Osteocyte (in vitro differentiated cells): ENCODE measurements at places on chromosomes 11 and 22. TPM values are rescaled to one million over a fixed set of nuclear protein-coding genes. Genes with fewer than 3 reads are reported as not detected.

The MS4A7 gene
- not detected in 2 replicates for total RNA-seq

The MFNG gene
- total RNA-seq: 1.5 and 2.3 TPM in 2 replicates

DNA sequence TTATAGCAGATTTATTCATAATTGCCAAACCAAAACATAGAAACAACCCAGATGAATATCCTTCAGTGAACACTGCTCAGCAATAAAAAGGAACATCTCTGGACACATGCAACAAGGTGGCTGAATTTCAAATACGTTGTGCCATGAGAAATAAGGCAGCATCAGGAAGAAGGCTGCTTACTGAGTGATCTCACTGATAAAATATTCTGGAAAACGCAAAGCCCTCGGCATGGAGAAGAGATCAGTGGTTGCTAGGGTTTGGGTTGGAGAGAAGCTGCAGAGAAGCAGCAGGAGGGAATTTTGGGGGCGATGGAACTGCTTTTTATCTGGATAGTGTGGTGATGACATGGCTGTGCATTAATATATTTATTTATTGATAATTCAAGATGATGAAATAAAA, 11.0 kb upstream of the SHANK2 start:
- DNase-seq: no peak

DNA sequence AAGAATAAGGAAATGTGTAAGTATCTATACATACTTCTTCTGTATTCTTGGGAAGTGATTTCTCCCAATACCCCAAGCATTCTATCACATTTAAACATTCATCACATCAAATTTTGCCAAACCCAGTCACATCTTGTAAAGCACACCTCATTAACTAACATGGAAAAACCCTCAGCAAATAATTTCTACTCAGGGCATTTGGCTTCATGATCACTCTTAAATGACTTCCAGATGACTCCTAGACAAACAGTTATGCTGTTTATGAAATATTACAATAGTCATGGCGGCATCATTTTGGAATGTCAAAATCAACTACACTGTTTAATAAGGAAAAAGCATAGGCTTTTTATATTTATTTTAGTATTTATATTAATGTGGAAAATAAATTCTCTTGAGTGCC, 47.3 kb upstream of the CCDC34 start:
- DNase-seq: no peak

DNA sequence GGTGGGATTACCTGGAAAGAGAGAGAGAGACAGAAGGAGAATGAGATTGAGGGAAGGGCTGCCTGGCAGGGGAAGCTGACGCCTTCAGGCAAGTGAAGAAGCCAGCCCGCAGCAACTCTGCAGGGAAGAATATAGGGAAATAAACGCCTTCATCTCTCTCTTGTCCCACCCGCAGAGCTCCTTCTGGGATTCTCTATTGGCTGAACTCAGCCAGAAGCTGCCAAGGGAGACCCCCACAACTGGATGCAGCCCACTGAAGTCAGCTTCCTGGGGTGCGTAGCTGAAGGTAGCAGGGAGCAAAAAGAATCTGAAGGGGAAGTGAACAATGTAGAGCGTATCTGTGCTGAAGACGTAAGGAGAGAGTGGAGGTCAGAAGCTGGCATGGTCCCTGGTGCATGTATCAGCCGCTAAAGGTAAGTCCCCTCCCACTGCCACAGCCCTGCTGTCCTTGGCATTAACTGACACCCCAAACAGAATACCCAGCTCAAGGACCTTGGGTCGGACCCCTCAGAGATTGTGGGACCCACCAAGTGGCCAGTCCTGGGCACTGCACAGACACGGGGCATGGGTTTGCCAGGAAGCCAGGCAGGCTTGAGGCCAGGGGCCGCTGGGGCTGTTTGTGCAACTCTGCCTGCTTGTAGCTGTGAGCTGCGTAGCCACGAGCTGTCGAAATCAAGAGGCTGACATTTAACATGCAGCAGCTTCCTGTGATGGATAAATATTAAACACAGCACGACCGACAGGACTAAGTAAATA, 469.9 kb downstream of the MN1 start:
- DNase-seq: peak; percentile 83

- no peak for DNase-seq
These were observed 4.1 kb downstream of the PANX2 start for GRCh38 chr22:50174382-50175190.

DNA sequence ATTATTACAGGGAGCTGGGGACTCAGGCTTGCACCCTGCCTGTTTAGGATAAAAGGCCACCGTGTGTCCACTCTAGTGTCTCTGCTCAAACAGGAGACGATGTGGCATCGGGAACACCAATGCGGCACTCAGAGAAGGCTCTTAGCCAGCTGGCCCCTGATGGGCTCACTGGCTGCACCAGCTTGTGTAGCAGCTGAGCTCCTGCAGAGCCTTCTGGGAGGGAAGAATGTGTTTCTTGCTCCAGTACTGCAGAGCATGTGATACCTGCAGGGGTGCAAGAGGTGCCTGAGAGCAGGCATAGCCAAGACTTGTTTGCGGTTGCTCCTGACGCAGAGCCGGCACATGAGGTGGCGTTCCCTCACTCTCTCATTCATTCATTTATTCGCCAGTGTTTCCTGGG, 44.4 kb upstream of the KCNQ1OT1 start:
- no peak for DNase-seq

DNA sequence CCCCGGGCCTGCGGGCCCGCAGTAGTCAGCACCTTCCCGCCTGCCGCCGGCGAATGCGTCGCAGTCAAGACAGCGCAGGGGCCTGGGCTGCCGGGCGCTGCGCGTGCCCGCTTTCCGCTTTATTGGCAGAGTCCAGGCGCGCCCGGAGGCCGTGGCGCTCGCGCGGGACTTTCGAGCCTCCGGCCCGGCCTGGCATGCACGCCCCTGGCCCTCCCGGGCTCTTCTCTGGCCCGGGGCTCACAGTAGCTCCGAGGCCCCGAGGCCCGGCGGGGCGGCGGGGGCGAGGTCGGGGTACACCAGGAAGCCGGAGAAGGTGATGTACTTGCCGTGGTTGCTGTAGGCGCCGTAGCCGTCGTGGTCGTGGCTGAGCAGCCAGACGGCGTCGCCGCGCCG, 3.1 kb downstream of the FAM180B start:
- no peak for DNase-seq

DNA sequence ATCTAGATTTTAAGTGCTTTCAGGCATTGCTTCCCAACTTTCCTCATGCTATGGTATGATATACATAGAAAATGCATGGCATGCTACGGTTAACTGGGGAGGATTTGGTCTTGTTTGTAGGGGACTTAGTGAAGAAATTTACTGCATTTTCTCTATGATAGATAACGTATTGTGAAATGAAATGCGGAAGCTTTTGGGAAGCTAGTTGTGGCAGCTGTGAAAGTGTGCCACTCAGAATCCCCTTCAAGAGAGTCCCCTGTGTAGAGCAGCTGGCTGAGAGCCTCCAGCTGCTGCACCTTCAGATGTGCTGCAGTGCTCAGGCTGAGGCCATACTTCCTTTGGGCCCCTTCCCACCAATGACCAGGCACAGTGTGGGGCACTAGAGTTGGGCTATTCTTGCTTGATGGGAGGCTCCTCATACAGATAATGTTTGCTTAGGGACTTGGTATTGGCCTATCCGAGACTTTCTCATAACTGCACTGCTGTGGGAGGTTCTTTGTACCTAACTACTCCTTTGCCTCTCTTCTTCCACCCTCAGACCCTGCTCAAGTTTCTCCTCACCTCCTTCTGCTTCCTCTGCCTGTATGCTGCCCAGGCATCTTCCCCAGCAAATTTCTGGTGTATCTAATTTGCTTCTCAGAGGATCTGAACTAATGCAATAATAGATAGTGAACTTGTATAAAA, 67.3 kb downstream of the HIPK3 start:
- DNase-seq: no peak
